ENCODE measurements at places on chromosomes 7 and 10.

- DNase-seq, result no peak
Measured at GRCh38 chr10:5424751-5425150, 12.4 kb downstream of the NET1 start.

- DNase-seq, result no peak
Measured at GRCh38 chr10:84837041-84837812, 508.8 kb downstream of the CCSER2 start.

GRCh38 chr7:137895301-137896221 lies 48.8 kb upstream of the DGKI start:
- no peak for DNase-seq

DNA sequence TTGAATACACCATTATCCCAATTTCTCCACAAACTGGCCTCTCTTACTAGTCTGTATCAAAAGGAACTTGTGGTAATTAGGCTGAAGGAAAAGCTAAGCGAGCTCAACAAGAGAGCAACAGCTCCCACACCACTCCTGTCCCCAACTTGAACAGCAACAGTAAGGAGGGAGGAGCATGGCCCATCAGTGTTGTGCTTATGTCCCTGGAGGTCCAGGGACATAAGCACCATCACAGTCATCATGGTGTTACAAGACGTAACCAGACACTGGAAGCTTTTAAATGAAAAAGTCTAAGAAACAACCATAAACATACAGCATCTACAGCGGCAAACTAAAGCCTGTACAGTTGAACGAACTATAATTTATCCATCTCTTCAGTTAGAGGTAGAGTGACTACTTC lies 989 bp downstream of the ERLIN1 start:
- DNase-seq, result peak; percentile 12

DNA sequence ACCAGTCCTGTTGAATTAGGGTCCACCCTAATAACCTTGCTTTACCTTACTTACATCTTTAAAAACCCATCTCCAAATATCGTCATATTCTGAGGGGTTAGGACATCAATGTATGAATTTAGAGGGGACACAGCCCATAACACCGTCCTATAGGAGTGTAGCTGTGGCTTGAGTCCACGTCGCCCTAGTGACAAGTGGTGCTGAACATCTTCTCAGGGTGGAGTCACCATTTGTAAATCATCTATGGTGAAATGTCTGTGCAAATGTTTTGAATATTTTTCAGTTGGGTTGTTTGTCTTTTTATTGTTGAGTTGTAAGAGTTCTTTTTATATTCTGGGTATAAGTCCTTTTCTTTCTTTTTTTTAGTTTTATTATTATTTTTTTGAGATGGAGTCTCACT lies 5.2 kb upstream of the PRAP1 start:
- no peak for DNase-seq

DNA sequence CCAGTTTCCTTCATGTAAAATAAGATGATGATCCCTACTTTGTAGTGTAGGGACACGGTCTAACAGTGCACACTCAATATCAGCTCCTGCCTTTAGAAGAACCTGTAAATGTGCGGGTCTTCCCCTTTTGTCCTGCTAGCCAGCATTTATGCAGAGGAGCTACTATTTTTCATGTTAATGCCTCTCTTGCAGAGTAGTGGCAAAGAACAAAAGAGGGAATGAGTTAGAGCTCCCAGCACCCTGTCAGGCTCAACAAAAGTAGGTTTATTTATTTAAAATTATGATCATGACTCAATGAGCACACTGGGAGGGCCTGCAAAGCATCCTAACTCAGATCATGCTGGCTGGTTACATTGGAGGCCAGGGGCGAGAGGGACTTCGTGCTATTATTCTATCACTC lies 414.5 kb upstream of the COBL start:
- DNase-seq, result no peak

All from NCI-H510A (cell line).